ENCODE measurements at places on chromosomes 2 and 18.

DNA sequence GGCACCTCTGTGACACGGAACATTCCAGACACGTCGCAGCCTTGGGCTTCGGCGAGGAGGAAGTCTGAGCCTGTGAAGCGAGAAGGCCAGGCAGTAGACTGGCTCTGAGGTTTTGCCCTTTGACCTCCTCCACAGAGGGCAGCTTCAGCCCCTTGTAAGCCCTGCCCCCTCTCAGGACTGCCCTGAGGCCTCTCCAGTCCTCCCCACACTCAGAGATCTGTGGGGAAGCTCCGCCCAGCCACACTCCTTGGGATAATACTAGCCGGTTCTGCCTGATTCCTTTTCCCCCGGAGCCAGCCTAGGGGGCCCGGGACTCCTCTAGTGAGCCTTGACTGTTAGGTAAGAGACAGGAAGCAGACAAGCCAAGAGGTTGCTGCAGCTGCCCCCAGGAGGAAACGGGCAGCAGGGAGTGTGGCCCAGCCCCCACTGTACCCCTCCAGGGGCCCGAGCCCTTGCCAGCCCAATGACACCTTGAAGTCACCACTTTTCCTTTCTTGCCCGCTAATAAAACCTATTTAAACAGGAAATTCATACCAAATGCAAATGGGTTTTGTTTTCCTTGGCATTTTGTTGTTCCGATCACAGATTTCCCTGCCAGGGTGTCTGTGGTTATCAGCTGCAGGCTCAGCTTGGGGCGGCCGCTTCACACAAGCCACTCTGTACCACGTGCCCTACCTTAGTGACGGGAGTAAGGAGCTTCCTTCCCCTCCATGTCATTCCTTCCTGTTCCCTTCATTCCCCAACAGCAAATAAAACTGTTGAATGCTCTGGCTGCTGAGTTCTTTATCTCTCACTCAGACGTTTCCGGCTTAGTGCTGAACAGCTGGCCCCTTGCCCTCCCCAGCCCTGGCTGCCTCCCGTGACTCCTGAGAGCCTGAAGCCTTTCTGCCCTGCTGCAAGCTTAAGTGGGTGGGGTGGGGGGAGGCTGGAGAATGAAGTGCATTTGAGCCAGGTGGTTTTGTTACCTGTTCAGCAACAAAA lies 124.7 kb downstream of the CABLES1 start:
- DNase-seq, result peak; percentile 93

DNA sequence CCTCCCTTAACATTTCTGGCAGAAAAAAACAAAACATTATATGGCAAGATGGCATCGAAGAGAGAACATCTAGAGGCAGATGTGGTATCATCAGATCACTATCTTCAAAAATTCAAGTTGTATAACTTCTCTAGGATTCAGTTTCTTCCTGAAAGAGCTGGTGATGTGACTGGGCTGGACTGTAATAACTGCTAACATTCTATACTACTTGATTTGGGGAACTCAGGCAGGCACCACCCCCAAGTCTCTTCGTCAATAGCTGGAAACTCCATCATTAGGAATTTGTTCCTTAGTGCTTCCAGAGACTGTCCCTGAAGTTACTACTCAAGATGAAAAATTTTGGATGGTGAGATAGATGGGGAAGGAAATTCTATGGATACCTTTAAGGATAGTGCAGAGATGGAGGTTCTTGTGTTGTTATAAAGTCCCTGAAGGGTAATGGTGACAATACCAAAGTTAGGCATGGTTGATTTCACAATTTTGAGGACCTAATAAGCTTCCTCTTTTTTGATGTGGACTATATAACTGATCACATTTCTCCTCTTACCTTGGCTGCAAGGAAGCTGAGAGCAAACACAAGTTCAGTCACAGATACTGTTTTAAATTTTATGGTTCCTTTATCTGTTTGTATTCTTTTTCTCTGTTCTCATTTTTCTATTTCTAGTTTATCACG lies 59.1 kb upstream of the PGAP1 start:
- no peak for DNase-seq

DNA sequence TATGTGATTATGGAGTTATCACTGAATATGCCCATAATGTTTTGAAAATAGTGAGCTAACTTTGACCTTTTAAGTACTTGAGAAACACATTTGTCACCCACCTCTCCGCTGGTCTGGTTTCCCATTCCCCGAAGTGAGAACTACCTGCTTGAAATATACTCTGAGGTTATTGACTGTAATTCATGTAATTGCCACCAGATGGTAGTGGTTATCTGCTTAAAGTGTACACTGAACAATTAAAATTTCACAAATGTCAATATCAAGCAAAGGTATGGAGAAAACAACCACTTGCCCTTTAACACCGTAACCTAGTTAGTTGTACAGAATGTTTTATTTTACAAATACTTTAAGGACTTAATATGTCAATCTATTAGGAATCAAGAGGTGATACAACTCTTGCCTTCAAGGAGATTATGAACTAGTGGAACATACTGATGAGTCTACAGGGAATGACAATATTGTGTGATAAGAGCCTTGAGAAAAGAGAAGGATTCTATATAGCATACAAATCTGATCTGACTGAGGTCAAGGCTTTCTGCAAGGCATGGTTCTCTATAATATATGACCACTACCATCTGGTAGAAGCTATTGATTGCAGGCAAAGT lies 316.8 kb upstream of the KCNH7 start:
- peak; percentile 24 for DNase-seq

- peak; percentile 81 for DNase-seq
Measured at GRCh38 chr2:190506666-190507065, 27.9 kb downstream of the NEMP2 start.

DNA sequence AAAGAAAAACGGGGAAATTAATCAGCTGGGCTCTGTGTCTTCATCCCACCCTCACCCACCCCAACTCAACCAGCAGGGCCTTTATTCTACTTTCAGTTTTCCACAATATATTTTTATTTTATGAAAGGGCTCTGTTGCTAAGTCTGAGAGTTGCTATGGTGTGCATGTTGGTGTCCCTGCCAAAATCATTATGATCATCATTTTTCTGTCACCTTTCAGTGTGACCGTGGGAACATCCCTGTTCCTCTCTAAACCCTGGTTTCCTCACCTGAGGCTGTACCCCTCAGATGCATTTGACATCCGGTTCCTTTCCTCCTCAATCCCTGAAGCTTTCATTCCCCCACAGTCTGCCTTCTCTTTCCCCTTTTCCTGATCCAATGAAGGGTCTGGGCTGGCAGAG lies 180.5 kb downstream of the ZFP36L2 start:
- no peak for DNase-seq

GRCh38 chr2:61465045-61465444 lies 5.8 kb downstream of the USP34 start:
- no peak for DNase-seq

DNA sequence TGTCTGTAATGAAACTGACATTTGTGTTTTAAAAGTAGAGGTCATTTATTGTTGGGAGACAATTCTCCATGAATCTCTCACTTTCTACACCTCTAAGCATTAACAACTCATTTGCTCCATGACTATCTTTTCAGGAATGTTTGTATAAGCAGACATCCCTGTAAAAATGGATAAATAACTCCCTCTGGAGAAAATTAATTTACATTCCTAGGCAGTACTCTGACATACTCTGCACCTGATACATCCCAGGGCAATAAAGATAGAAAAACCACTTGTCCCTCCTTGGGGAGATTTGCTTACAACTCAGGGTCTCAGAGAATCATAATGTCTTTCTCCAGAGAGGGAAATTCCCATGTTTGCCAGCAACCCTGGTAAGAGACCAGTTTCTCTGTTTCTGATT lies 1037.7 kb upstream of the SLC39A10 start:
- DNase-seq, result no peak

GRCh38 chr2:8271461-8271860 lies 410.4 kb upstream of the ID2 start:
- no peak for DNase-seq

- DNase-seq, result no peak
Measured at GRCh38 chr2:14232217-14232616, 400.3 kb upstream of the LRATD1 start.

DNA sequence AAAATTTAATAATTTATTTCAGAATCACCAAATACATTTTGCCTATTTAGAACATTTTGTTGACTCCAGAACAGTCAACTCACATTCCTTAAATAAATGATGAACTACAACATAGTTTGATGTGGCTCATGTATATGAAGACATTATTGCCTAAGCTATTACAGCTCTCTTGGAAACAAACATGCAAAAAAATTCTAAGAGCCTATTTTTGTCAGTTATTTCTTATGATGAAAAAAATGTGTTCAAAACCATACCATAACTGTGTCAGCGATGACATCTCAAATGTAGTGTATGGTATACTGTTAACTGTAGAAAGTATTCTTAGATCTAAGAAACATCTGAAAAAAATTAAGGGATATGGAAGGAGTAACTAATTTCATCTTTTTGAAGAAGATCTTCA lies 6.3 kb upstream of the EMILIN2 start:
- DNase-seq, result no peak

GRCh38 chr2:6993229-6993640 lies 76.0 kb downstream of the RNF144A start:
- DNase-seq, result no peak

DNA sequence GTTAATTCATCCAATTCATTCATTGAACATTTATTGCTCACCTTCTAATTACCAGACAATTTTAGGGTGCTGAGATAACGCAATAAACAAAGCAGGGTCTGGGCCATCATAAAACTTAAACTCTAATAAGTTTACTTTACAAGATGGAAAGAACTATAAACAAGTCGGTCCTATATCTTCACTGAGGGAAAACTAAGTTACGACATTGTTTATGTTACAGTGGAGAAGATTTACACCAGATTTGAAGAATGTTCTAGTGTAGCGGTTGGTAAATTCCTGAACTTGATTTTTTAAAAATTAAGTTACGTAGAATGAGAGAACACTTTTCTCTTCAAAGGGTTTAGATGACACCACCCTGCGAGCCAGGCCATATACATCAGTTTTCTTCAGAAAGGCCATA lies 20.7 kb upstream of the FRZB start:
- no peak for DNase-seq

- DNase-seq, result no peak
Measured at GRCh38 chr2:188645986-188646385, 328.2 kb upstream of the COL3A1 start.

- no peak for DNase-seq
Measured at GRCh38 chr2:5725794-5726463, 33.7 kb downstream of the SOX11 start.

GRCh38 chr18:42274488-42275137 lies 319.6 kb downstream of the PIK3C3 start:
- no peak for DNase-seq

DNA sequence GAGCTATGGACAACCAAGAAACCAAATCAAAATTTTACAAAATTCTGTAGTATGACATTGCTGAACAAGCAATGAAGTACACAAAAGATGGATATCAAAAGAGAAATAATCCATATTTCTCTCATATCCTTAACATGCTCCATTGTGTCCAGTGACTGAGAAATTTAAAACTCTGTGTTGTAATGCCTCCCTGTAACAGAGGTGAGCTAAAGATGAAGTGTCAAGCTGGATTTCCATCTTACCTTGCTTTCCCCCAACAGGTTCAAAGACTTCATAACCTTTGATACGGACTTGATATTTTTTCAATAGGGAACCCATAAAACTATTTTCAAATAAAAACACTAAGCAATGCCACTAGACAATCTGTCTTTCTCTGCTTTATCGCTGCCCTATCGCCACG lies 95.7 kb upstream of the SERTAD2 start:
- DNase-seq, result no peak

DNA sequence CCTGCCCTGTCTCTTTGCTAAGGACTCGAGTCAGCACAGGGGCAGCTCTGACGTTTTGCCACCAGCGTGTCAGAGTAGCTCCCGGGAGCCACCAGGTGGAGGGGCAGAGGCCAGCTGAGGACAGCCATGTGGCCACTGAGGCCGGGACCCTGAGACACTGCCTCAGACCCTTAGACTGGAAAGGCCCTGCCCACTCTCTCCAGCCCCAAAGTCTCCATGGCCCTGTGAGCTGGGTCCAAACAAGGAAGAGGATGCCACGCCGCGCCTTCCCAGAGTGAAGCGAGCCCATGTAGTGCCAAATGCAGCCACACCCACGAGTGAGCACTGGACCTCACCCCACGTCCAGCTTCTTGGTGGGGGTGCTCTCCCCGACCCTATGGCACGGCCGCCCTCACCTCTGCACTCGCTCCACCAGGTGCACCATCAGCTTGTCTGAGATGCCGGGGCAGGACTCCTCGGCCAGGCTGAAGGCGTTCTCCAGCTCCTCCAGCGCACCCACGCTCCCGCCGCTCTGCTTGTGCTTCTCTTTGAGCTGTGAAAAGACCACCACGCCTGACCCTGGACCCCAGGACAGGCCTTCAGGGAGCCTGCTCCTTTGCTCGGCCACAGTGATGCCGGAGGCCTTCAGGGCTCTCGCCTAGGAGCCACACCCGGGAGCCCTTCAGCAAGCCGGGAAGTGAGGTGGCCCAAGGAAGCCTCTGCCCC lies 12.2 kb downstream of the STK25 start:
- no peak for DNase-seq

GRCh38 chr2:50455351-50455939 lies 576.5 kb downstream of the NRXN1 start:
- DNase-seq, result no peak

- DNase-seq, result no peak
Measured at GRCh38 chr18:3541549-3542386, 91.8 kb downstream of the TGIF1 start.

DNA sequence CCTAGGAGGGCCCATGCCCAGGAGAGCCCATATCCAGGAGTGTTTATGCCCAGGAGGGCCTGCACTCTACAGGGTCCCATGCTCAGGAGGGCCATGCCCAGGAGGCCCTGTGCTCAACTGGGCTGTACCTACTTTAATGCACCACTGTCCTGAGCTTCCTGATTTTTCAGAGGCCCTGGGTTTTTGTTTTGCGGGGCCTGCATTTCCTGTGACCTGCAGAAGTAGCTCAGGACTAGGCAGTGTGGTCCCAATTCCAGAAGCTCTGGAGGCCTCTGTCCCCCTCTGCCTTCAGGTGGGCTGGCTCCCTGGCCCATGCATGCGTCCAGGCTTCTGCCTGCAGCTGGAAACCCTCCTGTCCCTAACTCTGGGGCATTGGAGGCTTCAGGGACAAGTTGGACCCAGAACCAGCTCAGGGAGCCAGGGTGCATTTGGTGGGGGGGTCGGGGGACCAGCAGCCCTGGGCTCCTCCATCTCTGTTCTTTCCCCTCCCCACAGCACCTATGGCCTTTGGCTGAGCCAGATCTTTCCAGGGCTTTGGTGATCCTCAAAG lies 10.8 kb downstream of the GPR35 start:
- DNase-seq, result no peak

DNA sequence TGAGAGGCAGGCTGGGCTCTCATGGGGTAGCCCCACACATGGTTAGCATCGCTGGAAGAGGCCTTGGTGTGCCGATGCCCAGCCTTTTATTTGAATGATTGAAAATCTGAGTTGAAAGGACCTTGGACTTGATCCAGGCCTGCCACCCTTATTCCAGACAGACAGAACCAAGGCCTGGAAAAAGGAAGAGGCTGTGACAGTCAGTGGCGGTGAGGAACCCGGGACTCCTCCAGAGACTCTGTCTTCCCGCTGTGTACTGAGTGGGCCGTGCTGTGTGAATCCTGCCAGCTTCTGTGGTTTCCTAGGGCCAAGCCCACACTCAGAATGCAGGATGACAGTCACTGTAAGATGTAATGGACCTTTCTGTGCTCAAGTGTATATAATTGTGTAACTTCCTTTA lies 218.5 kb downstream of the LDLRAD4 start:
- DNase-seq, result no peak

GRCh38 chr2:175418224-175418835 lies 236.8 kb upstream of the ATP5MC3 start:
- peak; percentile 39 for DNase-seq
